ENCODE measurements at places on chromosomes 5 and 9.
A peak's percentile ranks its signal among the peaks of the same experiment; 100 is the strongest.

DNA sequence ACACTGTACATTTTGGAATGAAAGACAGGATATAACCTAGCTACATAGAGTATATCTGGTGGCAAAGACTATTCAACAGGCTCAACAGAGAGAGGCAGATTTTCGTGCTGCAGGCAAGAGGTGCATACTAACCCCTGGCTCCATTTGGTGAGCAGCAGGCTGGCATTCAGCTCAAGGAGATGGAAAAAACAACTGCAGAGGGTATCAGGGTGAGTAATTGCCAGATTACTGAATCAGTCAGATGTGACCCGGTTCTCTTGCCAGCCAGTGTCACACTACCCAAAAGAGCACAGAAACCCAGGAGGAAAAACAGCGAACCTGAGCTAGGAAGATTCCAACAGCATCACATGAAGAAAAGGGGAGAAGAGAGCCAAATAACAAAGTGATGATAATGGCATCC is 130.4 kb upstream of the PRLR start:
- DNase-seq, result no peak

DNA sequence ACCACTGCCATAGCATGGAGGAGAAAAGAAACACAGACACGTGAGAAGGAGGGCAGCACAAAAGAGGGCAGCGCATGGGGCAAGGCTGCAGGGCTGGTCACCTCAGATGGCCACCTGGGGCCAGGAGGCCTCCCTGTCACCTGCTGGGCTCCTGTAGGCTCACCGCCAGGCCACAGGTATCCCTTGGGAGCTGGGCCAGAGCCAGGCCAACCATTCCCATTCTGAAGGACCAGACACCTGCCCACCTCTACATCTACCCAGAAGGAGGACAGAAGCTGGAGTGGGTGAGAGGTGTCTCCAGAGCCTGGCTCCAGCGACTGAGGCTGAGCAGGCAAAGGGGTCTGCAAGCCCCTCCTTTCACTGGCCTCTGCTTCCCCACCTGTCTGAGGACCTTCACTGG is 103.1 kb downstream of the PAX5 start:
- no peak for DNase-seq

GRCh38 chr5:54518146-54518817 is 723 bp downstream of the SNX18 start:
- DNase-seq, result no peak

DNA sequence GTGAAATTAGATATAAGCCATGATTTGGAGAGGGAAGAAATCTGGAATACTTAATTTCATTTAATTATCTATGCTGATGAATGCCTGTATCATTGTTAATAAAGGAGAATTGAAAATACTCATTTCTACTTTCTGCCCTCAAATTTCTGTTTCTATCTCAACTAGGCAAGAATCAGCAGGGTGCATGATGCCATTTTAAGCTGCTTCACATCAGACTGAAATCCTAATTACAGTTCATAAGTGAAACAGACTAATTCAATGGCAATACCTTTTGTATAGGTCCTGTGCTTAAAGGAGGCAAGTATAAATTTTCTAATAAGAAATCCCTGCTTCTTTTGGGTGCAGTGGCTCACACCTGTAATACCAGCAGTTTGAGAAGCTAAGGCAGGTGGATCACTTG is 22.3 kb upstream of the TAL2 start:
- no peak for DNase-seq

DNA sequence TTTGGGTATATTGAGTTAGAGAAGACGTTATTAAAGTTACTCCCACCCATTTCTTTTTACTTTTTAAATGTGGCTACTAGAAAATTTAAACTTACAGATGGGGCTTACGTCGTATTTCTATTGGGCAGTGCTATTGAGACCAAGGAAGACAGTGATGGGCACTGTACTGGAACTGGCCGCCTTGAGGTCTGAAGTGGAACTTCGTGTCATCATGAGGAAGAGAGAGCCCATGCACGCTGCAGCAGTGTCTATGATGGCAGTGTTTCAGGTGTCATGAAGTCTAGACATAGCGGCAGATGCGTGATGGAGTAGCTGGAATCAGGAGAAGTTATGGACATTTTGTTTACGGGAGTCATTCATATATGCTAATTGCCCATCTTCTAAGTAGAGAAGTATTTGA is 143.7 kb downstream of the LRRC70 start:
- no peak for DNase-seq

DNA sequence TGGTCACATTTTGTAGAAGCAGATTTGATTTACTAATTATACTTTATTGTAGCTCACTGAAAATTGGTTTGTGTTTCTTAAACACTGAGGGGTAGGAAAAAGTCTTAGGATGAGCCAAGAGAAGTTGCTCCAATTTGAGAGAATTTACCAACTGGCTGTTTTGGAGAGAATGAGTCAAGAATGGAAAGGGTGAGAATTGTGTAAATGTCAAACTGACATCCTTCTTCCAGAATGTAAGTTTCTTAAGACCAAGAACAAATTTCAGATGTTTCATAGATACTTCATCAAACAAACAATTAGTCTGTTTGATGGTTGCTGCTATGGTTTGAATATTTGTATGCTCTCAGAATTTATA is 106.2 kb upstream of the TXNDC8 start:
- no peak for DNase-seq

- no peak for DNase-seq
These were observed 310.2 kb downstream of the ARHGAP26 start for GRCh38 chr5:143080407-143080806.

DNA sequence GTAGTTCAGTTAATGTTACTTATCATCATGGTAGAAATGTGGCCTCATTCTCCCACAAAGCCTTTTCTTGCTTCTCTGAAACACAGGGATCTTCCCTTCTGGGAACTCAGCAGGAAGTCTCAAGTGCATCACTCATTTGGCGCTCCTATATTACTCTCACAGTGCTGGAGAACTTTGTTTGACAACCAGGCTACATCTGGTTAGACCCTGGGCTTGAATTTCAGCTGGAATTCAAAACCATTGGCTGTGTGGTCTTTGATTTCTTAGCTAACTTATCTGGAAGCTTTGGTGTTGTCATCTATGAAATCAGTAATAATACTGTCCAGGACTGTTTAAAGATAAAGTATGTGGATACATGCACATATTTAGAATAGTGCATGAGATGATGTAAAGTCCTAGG is 1777.1 kb downstream of the MAT2B start:
- DNase-seq, result no peak

DNA sequence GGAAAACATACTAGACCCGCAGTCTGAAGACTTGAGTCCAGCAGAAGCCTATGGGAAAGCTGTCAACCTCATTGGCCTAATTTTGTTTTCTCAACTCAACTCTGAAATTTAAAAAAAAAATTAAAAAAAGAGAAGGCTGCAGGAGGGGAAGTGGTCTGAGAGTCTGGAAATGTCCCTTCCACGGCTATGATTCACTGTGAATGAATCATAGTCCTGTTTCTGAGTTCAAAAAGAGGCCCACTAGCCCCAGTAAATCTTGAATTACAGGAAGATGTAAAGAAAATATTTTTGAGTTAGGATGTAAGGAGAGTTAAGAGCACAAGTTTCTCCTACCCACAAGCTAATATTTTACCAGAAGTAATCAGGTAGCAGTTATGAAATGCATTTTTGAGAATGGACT is 565.5 kb upstream of the DMAC1 start:
- no peak for DNase-seq

DNA sequence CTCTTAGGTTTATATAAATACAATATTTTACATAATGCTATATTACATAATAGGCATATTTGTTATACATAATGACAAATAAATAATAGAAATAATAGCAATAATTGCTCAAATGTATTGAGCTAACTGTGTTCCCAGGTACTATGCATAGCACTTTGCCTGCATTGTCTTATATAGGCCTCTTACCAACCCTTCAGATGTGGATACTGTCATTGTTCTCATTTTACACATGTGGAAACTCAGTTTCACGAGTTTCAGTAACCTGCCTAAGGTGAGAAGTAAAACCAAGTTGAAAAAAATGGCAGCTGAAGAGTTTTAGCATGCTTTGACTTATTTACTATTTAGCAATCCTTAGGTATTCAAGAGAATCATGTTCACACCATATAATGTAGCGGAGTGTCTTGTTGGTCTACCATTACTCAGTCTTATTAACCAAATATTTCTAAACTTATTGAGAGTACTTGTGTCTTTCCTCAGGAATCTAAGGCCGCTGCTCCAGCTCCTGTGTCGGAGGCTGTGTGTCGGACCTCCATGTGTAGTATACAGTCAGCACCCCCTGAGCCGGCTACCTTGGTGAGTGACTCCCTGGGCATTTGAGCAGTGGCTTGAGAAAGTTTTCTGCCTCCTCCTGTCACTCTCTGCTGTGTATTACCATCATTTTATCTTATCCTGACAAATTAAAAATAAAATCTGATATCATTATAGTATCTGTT is 57.5 kb downstream of the ERAP1 start:
- DNase-seq, result no peak

DNA sequence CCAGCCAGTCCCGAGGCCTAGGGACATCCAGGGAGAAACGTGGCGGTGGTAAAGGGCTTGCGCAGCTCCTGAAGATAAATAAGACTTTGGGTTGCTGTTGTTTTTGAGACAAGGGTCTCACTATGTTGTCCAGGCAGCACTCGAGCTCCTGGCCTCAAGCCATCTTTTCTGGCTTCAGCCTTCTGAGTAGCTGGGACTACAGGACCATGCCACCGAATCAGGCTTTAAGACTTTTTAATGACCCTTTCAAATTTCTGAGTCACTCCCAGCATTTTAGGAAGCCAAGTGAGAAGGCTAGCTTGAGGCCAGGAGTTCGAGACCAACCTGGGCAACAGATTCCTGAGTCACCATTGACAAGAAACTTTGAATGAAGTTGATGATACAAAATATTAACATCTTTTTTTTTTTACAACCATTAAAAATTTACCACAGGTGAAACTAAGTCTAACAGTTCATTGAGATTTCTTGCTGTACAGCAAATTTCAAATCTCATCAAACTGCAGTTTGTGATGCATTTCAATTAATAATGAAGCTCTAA is 817 bp upstream of the GNE start:
- no peak for DNase-seq

GRCh38 chr5:142938266-142938880 is 168.2 kb downstream of the ARHGAP26 start:
- no peak for DNase-seq

DNA sequence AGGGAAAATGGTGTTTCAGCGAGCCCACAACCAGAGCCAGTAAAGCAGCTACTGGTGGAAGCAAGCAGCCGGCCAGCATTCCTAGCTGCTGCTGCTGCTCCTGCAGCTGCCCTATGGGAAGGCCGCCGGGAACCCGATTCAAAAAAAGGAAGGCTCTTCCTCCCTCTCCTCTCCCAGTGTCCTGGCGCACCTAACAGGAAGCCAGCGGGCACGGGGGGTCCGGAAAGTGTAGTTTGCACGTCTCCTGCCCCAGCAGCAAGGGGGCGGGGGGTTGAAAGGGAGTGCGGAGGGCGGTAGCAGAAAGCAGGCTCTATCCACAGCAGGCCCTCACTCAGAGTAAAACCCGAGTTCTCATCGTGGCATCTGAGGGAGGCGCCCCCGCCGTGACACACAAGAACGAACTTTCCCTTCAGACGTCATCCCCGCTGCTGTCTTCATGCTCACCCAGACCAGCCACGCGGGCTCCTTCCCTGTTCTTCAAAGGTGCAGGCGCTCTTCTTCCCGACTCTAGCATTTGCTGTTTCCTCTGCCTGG is 16.5 kb downstream of the GRXCR2 start:
- peak; percentile 72 for DNase-seq

DNA sequence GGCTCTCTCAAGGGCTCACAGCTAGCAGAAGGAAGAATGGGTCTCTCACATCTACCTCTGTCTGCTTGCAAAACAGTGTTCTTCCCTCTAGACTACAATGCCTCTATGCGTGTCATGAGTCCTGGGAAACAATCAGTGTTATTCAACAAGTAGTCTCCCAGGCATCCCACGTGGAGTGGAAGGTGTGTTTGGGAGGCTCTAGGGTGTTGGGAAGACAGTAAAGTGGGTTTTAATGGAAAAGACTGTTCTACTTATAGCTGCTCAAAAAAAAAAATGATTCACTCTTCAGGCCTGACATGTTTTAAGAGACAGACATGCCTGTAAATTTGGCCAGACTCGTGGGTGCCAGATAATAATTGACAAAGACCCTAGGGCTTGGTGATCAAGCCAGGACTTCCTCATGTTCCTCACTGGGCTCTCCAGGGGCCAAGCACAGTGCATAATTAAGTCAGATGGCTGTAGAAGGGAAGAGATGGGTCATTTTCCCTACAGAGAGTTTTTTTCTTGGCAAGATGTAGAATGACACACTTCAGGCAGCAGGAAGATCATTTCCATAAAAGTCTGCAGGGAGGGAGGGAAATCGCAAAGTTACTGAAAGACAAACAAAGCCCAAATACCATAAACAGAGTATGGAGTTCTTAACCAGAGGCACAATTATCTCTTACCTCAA is 246.4 kb downstream of the ACTL7B start:
- no peak for DNase-seq

DNA sequence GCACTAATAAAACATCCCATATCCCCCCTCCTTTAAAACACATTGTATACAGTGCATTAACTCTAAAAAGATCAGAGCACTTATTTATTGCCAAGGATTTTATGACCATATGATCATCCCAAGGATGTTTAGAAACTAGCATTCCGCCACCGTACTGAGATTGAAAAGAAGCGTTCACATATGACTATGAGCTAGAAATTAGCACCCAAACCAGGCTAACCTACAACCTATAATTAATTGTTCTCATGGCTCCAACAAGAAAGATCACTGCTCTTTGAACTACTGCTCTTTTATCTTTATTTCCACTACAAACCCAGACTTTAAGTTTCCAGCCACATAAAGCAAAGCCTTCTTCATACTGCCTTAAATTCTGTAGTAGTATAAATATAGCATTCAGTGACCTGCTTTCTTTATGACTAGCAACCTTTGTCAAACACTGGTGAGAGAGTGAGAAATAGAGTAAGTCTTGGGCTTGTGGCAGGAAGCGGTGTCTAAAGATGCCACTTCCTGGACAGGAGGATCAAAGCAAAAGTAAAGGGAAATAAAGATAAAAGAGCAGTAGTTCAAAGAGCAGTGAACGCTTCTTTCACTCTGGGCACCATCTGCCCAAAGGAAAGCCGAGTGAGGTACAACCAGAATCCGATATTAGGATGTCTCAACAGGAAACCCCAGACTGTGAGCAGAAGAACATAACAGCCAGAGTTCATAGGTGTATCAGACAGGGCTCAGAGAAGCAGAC is 151.1 kb upstream of the ERCC6L2 start:
- DNase-seq, result no peak

- DNase-seq, result no peak
These were observed 55.3 kb downstream of the BARX1 start for GRCh38 chr9:93899609-93900435.

DNA sequence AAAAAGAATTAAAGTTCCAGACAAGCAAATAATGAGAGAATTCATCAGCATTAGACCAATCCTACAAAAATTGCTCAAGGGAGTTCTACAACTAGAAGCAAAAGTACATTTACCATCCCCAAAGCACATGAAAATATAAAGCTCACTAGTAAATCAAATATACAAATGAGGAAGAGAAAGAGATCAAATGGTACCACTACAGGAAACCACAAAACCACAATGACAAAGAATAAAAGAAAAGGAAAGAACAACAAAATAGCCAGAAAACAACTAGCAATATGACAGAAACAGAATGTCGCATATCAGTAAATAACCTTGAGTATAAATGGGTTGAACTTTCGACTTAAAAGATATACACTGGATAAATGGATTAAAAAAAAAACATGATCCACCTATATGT is 739.0 kb downstream of the DTWD2 start:
- no peak for DNase-seq

GRCh38 chr5:64003966-64004365 is 41.7 kb upstream of the HTR1A start:
- no peak for DNase-seq

GRCh38 chr5:15992918-15993317 is 186.7 kb downstream of the MARCHF11 start:
- DNase-seq, result no peak
